ENCODE measurements at places on chromosomes 5 and 9. TPM values are rescaled to one million over a fixed set of nuclear protein-coding genes. Genes with fewer than 3 reads are reported as not detected.

The WWC1 gene
- 0.99 TPM for total RNA-seq

The FGD3 gene
- not detected for total RNA-seq

The ALDH7A1 gene
- 37.1 TPM for total RNA-seq

The STPG3 gene
- total RNA-seq = not detected

The SUSD3 gene
- not detected for total RNA-seq

All from smooth muscle cell of the pulmonary artery (primary cell).